ENCODE measurements at places on chromosomes 3 and 15. TPM values are rescaled to one million over a fixed set of nuclear protein-coding genes. Genes with fewer than 3 reads are reported as not detected.

The KNG1 gene
- not detected for total RNA-seq

The COL6A5 gene
- 0.05 TPM for total RNA-seq

- no peaks in the 10 kb centered on the region for H3K36me3 ChIP-seq
- no peaks in the 10 kb centered on the region for H3K4me1 ChIP-seq
- H3K4me3 ChIP-seq, result no peak overlapping the region
- no peak for DNase-seq
- no peak overlapping the region for H3K27ac ChIP-seq
These were observed 29.2 kb downstream of the PAQR9 start for GRCh38 chr3:142934128-142934886.

GRCh38 chr3:30523366-30523765 is 83.0 kb upstream of the TGFBR2 start:
- H3K27me3 ChIP-seq, result no peaks in the 10 kb centered on the region
- no peaks in the 10 kb centered on the region for H3K36me3 ChIP-seq
- H3K27ac ChIP-seq, result no peak overlapping the region
- DNase-seq, result no peak

GRCh38 chr3:4826237-4827100 is 152.8 kb upstream of the BHLHE40 start:
- H3K4me1 ChIP-seq, result peaks cover 46% of the 10 kb centered on the region
- no peak overlapping the region for H3K4me3 ChIP-seq

DNA sequence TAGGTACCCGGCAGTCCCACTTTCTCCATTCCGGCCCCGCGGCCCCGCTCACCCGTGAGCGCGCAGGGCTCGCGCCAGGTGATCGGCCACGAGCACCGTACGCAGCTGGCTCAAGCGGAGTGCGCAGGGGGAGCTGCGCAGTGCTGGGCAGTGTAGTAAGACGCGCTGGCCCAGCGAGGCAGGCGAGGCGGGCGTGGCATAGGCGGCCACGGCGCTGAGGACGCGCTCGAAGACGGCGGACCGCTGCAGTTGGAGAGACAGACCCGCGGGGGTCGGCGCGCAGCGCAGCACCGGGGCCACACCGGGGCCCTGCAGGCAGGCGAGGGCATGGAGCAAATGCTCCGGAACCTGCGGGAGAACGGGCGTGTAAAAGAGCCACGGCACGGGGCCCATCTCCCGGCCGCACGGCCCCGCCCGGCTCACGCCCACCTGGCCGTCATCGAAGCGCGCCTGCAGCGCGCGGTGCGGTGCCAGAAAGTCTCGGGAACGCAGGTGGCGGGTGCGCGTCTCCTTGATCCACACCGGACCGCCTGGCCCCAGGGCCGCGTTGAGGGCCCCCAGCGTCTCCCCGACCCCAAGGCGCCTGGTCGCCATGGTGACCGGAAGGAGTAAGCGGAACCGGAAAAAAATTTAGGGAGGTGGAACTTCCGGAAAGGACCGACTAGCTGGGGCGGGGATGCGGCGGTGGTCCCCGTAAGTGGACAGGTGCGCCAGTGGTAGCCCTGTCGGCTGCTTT is at the start of gene DALRD3:
DALRD3 (minus strand) TSS at position 610 of the 736 bp plus-strand sequence; CDS start at position 594, 16 bp downstream.
- H3K4me3 ChIP-seq, result peak within 1 kb of the TSS; percentile 79
- H3K27ac ChIP-seq, result peak within 1 kb of the TSS; percentile 52
- DNase-seq, result peak; percentile 39
- H3K36me3 ChIP-seq, result peaks cover 16% of the 10 kb centered on the region
